Activated B cell treated with CpG ODN at 0.5 μM for 24 hours (primary cell): ENCODE measurements at places on chromosomes 3 and 15.

GRCh38 chr3:13876451-13877100 is 3.3 kb downstream of the WNT7A start:
- peaks cover 15% of the 10 kb centered on the region for H3K4me1 ChIP-seq
- no peak overlapping the region for H3K27ac ChIP-seq
- H3K27me3 ChIP-seq: peaks cover 50% of the 10 kb centered on the region
- no peak overlapping the region for H3K4me3 ChIP-seq

- H3K27me3 ChIP-seq: no peaks in the 10 kb centered on the region
- DNase-seq: no peak
- H3K4me3 ChIP-seq: no peak overlapping the region
- H3K36me3 ChIP-seq: no peaks in the 10 kb centered on the region
Measured at GRCh38 chr15:91717811-91718210, 135.7 kb upstream of the SLCO3A1 start.

- H3K27me3 ChIP-seq: peaks cover 13% of the 10 kb centered on the region
- no peaks in the 10 kb centered on the region for H3K36me3 ChIP-seq
- H3K27ac ChIP-seq: no peak overlapping the region
- H3K4me3 ChIP-seq: no peak overlapping the region
- no peak for DNase-seq
Measured at GRCh38 chr15:58457466-58457965, 25.7 kb downstream of the LIPC start.

DNA sequence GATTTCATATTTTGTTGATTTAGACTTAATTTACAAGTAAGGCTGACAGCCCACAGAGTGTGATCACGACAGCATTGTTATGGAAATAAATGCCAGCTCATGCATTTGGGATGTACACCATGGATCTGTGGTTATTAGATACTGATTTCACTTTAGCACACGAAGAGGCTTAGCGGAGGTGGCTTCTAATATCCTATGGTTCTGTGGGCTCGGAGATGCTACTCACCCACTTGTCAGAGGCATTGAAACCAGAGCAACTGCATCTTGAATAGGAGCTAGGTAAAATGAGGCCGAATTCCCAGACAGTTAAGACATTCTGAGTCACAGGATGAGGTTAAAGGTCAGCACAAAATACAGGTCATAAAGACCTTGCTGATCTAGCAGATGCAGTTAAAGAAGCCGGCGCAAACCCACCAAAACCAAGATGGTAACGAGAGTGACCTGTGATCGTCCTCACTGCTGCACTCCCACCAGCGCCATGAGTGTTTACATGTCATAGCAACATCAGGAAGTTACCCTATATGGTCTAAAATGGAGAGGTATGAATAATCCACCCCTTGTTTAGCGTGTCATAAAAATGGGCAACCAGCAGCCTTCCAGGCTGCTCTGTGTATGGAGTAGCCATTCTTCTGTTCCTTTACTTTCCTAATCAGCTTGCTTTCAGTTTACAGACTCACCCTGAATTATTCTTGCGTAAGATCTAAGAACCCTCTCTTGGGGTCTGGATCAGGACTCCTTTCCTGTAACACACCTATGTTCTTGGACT is 117.5 kb downstream of the PGPEP1L start:
- peaks cover 2% of the 10 kb centered on the region for H3K27me3 ChIP-seq
- peaks cover 2% of the 10 kb centered on the region for H3K36me3 ChIP-seq
- no peak overlapping the region for H3K4me3 ChIP-seq

DNA sequence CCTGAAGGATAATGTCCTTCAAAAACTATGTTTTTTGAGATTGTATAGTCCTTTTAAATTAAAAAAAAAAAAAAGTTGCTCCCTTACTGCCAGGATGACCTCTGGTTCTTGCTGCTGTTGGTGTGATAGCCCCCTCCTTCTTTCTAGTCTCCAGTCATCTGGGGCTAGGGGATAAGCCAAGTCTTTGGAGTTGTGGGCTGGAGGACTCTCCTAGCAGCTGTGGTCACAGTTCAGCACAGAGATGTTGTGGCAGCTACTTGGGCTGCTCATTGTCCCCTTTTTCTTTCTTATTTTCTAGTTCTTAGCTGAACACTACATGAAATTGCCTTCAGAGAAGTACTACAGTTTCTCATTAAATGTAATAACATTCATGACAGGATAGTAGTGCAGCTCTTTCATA is 39.2 kb upstream of the APH1B start:
- no peak overlapping the region for H3K27ac ChIP-seq
- peaks cover 60% of the 10 kb centered on the region for H3K4me1 ChIP-seq
- H3K36me3 ChIP-seq: peaks cover 34% of the 10 kb centered on the region
- no peak overlapping the region for H3K4me3 ChIP-seq
- no peak for DNase-seq

- H3K4me1 ChIP-seq: peaks cover 17% of the 10 kb centered on the region
- peaks cover 3% of the 10 kb centered on the region for H3K36me3 ChIP-seq
- peak; percentile 46 for DNase-seq
Measured at GRCh38 chr3:27632431-27633223, 89.5 kb downstream of the EOMES start.

DNA sequence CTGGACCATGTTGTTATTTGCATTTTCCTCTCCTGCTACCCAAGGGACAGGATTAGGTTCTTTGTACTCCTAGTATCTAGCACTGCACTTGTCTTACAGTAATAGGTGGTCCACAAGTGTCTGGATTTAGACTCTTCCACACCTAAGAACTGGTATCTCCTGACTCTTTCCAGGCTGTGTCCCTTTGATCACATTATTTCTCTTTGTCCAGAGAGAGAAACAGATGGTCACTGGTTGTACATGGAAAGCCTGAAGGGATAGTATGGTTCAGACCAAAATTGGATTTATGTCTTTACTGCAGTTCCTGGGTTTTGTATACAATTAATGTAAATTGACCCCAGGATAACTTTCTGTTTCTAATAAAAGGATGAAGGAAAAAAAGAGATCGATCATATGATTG is 64.0 kb downstream of the PDE8A start:
- H3K27me3 ChIP-seq: no peaks in the 10 kb centered on the region
- no peaks in the 10 kb centered on the region for H3K36me3 ChIP-seq
- no peak overlapping the region for H3K27ac ChIP-seq
- peaks cover 33% of the 10 kb centered on the region for H3K4me1 ChIP-seq
- DNase-seq: no peak

- H3K36me3 ChIP-seq: no peaks in the 10 kb centered on the region
- DNase-seq: no peak
- H3K27ac ChIP-seq: no peak overlapping the region
- no peak overlapping the region for H3K4me3 ChIP-seq
Measured at GRCh38 chr3:118425272-118425837, 609.3 kb downstream of the IGSF11 start.

GRCh38 chr3:55097441-55097840 is 169.6 kb upstream of the LRTM1 start:
- DNase-seq: no peak
- H3K4me1 ChIP-seq: no peaks in the 10 kb centered on the region

DNA sequence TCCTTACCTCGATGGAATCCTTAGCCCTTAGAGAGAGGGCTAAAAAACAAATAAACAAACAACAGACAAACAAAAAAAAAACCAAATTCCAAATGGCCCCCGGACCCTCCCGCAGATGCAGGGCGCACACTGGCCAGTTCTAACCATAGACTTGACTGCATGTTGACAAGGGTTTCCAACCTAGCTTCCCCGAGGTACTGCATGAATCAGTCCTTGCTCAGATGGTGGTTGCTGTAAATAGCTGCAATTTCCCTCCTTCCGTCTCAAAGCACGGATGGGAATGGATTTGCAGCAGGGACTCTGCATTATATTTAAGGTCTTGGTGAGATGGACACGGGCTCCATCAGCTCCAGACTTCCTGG is 162.8 kb downstream of the CD47 start:
- no peaks in the 10 kb centered on the region for H3K36me3 ChIP-seq
- no peak for DNase-seq

DNA sequence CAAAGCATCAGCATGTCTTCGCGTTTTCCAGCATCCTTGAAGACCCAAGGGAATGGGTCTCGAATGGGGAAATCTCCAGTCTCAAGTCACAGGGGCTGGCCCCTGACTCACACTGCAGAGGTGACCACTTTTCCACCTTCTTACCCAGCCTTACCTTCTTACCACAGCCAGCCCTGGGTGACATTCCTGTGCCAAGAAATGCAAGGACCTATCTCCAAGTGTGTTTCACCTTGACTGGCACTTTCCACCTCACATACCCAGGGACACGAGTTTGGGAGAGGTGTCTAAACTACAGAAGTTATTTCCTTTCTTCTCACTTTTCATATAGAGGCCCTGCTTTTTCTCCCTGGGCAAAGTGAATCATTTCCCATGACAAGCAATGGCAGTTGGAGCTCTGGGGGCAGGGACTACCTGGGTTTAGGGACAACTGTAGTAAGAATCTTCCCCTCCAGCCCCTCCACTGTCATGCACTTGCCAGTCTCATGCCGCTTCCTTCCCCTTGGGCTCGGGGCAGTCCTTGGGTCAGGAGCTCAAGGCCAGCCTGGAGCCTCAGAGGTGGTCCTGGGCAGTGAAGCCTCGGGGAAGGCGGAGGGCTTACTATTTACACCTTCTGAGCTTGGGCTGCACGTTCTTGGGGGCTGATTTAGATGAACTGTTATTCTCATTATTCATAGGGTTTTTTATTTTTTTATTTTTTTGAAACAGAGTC is 16.8 kb downstream of the PAQR5 start:
- H3K4me1 ChIP-seq: peaks cover 3% of the 10 kb centered on the region
- H3K27ac ChIP-seq: no peak overlapping the region
- H3K4me3 ChIP-seq: no peak overlapping the region
- H3K27me3 ChIP-seq: peaks cover 14% of the 10 kb centered on the region
- no peaks in the 10 kb centered on the region for H3K36me3 ChIP-seq

DNA sequence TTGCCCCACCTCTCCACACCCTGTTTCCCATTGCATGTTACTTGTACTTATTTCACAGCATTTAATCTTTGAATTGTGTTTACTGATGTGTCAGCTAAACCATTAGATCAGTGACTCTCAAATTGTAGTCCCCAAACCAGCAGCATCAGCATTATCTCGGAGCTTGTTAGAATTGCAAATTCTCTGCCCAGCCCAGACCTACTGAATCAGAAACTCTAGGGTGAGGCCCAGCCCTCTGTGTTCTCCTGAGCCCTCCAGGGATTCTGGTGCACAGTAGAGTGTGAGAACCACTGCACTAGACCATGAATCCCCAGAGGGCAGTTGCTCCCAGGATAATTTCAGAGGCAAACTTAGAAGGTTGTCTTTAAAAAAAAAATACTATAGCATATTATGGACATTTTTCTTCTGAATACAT is 13.0 kb downstream of the PLD1 start:
- H3K4me1 ChIP-seq: no peaks in the 10 kb centered on the region
- no peaks in the 10 kb centered on the region for H3K36me3 ChIP-seq
- no peak overlapping the region for H3K27ac ChIP-seq

DNA sequence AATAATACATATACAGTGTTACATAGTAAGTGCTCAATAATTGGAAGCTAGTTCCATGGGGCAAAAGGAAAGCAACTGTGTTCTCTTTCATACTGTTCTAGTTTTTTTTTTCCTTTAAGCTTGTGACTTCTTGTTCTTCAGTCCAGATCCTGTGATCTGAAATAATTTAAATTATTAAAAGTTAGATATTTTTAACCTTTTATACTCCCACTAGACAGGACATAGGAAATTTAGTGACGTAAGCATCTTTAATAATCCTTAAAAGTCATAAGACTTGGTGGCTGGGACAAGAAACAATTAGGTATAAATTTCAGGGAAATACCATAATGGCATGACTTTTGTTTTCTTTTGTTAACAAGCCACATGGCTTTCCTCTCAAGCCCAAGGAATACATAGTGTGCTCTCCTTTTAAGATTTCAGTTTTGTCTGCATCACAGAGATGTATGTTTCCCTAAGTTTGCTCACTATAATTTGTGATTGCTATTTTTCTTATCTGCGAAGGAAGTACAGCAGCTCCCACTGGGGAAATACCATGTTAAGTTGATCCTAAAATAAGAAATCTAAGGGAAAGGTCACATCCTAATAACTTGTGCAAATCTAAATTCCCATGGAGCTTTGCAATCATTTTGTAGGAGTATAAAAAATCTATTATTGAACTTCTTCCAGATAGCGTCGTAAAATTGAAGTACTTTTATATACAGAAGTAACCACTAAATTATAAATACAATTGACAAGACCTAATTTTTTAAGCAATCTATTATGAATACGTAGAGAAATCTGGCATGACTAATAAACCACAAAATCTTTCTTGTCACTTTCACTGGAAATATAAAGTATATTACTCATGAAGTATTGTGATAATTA is 30.1 kb downstream of the PPARG start:
- H3K36me3 ChIP-seq: no peaks in the 10 kb centered on the region
- H3K27me3 ChIP-seq: peaks cover 15% of the 10 kb centered on the region
- DNase-seq: no peak
- H3K27ac ChIP-seq: no peak overlapping the region

- DNase-seq: no peak
- H3K27ac ChIP-seq: no peak overlapping the region
- no peaks in the 10 kb centered on the region for H3K4me1 ChIP-seq
- no peaks in the 10 kb centered on the region for H3K36me3 ChIP-seq
- H3K4me3 ChIP-seq: no peak overlapping the region
Measured at GRCh38 chr3:99084826-99085225, 183.3 kb upstream of the DCBLD2 start.

DNA sequence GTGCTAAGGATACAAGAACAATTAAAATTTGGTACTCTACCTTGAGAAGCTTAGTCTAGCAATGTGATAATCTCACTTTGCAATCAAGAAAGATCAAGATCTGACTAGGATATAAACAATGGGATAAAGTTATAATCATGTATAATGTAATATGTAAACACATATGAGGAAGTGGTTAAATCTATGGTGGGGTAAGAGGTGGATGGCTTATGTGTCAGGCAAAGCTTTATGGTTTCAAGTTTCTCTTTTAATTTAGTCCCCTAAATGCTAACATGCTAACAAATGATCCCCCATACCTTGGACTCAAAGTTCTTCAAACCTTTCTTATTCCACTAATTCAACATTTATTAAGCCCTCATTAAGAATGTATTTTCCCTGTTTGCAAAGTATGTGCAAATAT is 2.5 kb downstream of the RSL24D1 start:
- H3K27ac ChIP-seq: no peak overlapping the region
- no peaks in the 10 kb centered on the region for H3K27me3 ChIP-seq
- peaks cover 42% of the 10 kb centered on the region for H3K36me3 ChIP-seq
- H3K4me1 ChIP-seq: peaks cover 9% of the 10 kb centered on the region
- no peak for DNase-seq

DNA sequence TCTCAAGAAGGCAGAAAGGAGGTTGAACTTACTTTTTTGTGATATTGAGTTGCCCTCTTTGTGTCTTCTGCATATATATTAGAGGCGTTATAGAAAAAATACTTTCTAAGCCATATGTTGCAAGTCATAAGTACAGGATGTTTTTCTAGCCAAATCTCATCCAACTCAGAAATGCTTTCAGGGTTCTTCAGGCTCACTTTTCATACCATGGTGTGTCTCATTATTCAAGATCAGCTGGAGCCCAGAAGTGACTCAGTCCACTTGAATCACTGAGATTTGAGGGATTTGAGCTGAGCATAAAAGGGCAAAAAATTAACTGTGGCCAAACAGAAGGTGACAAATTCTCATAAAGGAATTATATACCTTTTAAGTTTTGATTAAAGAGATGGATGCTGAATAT is 157.3 kb downstream of the WNT5A start:
- no peak overlapping the region for H3K4me3 ChIP-seq
- H3K36me3 ChIP-seq: no peaks in the 10 kb centered on the region

- DNase-seq: no peak
- H3K27me3 ChIP-seq: peaks cover 3% of the 10 kb centered on the region
Measured at GRCh38 chr3:42752961-42753360, 20.1 kb downstream of the CCDC13 start.

- H3K36me3 ChIP-seq: no peaks in the 10 kb centered on the region
- peaks cover 12% of the 10 kb centered on the region for H3K4me1 ChIP-seq
- H3K4me3 ChIP-seq: no peak overlapping the region
- no peak overlapping the region for H3K27ac ChIP-seq
- peaks cover 69% of the 10 kb centered on the region for H3K27me3 ChIP-seq
Measured at GRCh38 chr3:138348754-138349739, 668 bp downstream of the MRAS start.
